ENCODE measurements at places on chromosomes 1 and 21.

DNA sequence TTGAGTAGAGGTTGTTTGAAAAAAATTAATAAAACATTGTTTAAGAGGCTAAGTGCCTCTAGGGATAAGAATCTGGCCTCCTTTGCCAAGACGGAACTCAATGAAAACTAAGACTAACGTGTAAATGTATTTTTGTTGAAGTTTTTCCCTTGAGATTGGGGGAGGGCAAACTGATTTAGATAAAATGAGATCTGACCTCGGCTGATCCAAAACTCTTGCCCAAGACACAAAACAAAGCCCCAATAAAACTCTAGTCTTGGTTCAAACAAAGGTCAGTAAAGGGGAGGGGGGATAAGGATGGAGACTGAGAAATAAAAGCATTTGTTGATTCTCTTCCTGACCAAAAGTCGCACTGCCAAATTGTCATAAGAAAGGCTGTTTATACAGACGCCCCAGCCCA is 134.8 kb upstream of the DPT start:
- DNase-seq, result no peak

- no peak for DNase-seq
Observed at GRCh38 chr1:111878091-111878490, 111.4 kb downstream of the KCND3 start.

DNA sequence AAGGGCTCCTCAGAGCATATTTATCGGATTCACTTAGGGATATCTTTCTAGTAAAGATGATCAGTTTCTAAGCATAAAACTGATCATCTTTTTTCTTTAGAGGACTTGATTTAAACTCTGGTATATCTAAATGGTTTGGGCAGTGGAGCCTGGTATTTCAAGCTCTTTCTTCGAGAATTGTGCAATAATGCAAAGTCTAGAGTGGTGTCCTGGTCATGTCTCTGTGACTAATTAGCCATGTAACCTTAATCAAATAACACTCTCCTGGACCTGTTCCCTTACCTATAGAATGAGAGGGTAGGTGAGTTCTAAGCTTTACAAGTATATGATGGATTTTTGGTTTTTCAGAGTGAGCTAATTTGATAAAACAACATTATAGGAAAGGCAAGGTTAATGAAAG is 225.2 kb downstream of the RPS6KC1 start:
- no peak for DNase-seq

- peak; percentile 18 for DNase-seq
Observed at GRCh38 chr1:66197785-66198184, 336.2 kb upstream of the SGIP1 start.

- no peak for DNase-seq
Observed at GRCh38 chr1:179105393-179105792, 23.5 kb downstream of the TOR3A start.

DNA sequence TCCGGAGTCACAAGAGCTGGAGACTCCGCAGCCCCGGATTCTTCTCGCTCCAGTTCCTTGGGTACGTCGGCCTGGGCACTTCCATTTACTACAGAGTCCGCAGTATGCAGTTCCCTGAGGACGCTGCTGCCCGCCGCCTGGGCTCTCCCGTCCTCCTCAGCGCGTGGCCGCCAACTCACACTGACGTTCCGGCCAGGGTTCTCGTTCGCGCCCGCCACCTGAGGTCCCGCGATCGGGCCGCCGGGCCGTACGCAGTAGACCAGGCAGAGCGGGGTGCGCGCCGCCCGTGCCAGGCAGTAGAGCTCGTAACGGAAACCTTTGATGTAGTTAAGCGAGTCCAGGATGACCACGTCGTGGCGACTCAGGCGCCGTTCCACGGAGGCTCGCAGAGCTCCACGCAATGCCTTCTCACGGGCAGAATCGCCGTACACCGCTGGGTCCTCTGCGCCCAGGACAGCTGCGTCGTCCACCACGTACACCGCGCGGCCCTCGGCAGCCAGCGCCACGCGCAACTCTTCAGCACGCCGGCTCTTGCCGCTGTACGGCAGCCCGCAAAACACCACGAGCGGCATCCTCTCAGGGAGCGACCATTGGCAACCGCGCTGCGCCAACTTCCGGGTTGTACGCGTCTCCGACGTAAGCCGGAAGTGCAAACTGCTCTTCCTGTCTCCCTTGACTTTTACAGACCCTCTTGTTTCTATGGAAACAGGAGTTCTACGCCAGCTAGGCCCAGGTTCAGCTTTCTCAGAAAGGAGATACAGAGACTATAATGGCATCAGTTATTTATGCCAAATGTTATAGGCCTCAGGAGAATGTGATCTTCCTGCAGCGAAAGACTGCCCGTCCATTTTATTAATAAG is at the start of gene KTI12:
Gene KTI12, minus strand, starts transcription at position 621 of the 860 bp plus-strand sequence. Its CDS starts 49 bp downstream, at position 572.
- peak; percentile 93 for DNase-seq

- no peak for DNase-seq
Observed at GRCh38 chr1:157658571-157658970, 42.0 kb downstream of the FCRL3 start.

DNA sequence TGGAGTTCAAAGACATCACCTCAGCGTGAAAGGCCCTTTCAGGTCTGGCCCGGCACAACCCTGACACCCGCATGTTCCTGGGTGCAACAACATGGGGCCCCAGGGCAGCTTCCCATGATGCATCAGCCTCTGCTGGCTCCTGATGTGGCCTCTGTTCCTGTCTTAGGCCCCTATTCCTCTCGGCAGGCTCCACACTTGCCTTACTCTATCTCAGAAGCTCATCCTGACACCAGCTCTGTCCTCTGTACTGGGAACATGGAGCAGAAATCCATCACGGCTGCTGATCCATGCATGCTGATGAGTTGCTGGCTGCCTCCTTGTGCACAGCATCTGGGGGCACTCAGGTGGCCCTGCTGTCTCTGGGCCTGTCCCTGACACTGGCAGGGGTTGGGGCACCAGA is 74.6 kb downstream of the ADARB1 start:
- no peak for DNase-seq

- DNase-seq, result no peak
Observed at GRCh38 chr1:163872067-163872466, 550.3 kb downstream of the NUF2 start.

GRCh38 chr1:45840704-45841103 is 37.3 kb downstream of the MAST2 start:
- peak; percentile 58 for DNase-seq
